ENCODE measurements at places on chromosomes 2 and 18.

GRCh38 chr18:54100920-54101470 is 123.5 kb downstream of the MBD2 start:
- no peak for DNase-seq

- DNase-seq, result no peak
Measured at GRCh38 chr2:188045016-188045415, 246.7 kb upstream of the GULP1 start.

DNA sequence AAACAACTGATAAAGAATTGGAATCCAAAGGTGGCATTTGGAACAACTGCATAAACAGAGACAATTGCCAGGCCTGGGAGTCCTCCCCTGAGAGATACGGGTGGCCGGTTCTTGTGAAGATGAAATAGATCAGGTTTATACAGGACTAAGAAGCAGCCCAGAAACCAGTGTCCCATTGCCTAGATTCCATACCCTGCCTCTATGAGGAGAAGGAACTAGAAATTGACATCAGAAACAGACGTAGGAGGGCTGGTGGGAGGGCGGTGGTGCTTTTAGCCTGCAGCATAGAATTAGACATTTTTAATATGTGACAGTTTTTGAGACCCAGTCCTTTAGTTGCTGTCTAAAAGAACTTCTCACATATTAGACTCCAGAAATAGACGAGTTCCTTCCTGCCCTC is 11.8 kb upstream of the SH3BP4 start:
- no peak for DNase-seq

- DNase-seq, result no peak
Measured at GRCh38 chr2:160207804-160208654, 8.0 kb upstream of the ITGB6 start.

DNA sequence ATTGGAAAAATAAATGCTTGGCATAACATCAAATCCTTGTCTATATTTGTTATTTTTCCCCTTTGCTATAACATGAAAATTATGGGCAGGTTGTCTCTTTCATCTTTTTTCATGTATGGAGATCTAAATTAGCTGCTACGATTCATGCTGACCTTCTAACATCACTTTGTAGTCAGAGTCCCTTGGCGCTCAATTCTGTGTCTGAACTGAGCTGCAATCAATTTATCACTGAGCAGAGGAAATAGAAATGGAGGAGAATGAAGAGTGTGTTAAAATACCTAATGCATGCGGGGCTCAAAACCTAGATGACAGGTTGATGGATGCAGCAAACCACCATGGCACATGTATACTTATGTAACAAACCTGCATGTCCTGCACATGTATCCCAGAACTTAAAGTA is 168.9 kb downstream of the CDH7 start:
- DNase-seq, result no peak

DNA sequence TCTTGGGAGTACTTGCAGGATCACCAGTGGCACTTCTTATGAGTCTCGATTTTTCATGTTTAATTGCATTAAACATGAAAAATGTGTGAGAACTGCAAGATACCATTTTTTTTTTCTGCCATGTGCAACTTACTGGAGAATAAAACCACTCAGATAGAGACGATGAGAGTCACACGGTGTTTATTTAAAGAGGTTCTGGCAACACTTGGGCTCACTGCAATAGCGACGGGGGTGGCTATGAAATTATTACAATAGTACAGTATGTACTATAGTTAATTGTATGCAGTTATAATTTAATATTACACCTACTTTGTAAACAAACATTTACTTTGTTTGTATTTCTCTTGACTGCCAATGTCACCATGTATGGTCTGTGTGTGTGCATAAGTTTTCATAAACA is 479.8 kb downstream of the NUP35 start:
- no peak for DNase-seq

DNA sequence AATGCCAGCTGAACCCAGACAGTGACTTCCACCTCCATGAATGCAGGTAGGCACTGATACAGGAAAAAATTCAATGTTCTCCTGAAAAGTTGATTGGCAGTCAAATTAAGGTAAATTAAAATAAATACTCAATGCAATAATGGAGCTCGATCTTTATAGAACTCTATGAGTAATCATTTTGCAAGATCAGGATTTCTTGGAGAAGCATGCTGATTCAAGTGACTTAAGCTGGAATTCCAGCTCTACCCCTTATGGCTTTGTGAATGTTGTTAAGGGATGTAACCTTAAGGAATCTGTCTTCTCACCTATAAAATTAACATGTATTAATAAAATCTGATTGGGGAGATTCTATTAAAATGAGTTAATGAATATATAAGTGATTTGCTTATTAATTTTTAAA is 145.1 kb downstream of the QPCT start:
- no peak for DNase-seq

DNA sequence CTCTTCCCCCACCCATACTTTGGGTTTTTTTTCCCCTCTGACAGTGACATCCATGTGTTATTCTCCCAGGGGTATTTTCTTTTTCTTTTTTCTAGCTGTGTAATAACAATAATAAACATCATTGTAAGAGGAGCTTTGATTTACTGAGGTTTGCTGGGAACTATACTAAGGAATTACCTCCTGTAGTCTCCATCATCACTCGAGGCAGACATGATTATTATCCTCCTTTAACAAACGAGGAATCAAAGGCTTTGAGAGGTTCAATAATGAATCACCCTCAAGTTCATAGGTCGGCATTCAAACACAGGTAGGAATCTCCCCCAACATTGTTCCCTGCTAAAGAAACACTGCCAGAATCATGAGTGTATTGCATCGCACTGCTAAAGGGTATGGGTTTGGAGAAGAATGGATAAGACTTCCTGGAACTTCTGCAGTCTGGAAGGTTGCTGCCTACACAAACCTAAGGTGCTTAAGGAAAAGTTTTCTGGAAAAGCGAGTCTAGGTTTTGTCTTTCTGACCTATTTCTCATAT is 260.2 kb upstream of the SESTD1 start:
- DNase-seq, result no peak

All from stimulated activated CD4-positive, alpha-beta T cell treated with anti-CD3 and anti-CD28 coated beads, Interleukin-12 subunit alpha, Interleukin-12 subunit beta, amount 100 ng/mL, for 24 hours (primary cell).